IMR-90 (cell line): ENCODE measurements at places on chromosomes 7 and 10.

DNA sequence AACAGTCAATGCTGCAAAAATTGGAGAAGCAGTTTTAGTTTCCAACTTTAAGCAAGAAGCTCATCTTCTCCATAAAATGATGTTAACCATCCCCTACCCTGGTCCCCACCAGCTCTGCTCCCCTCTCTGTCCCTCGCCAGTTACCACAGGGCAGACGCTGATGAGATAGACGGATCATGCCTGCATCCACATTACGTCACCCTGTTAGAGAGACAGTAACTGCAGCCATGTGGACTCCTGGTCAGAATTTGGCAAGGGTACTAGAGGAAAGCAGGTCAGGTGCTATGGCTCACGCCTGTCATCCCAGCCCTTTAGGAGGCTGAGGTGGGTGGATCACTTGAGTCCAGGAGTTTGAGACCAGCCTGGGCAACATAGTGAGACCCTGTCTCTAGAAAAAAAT is 81.9 kb upstream of the FZD8 start:
- no peak for DNase-seq

DNA sequence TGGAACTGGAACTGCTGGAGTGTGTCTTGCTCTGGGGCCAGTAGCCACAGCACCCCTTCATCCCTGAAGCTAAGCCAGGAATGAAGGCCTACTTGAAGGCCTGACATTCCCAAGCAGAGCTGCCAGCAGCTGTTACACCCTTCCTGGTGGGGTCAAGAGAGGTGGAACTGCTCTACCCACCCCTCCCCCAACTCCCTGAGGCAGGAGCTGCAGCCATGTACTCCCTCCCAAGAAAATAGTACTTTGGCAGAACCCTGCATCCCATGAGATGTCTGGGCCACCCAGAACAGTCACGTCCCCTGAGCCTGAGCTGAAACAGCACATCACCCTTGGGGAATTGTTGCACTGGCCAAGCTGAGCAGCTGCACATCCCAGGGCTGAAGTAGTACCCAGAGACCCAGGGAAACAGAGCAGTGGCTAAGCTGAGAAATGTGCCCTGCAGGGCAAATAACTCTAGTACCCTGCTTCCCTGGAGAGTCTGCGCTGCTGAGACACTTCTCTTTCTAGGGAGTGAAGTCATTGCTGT is 63.4 kb upstream of the PLA2G12B start:
- no peak for DNase-seq

GRCh38 chr7:116111475-116111874 is 80.9 kb upstream of the TFEC start:
- DNase-seq = no peak

DNA sequence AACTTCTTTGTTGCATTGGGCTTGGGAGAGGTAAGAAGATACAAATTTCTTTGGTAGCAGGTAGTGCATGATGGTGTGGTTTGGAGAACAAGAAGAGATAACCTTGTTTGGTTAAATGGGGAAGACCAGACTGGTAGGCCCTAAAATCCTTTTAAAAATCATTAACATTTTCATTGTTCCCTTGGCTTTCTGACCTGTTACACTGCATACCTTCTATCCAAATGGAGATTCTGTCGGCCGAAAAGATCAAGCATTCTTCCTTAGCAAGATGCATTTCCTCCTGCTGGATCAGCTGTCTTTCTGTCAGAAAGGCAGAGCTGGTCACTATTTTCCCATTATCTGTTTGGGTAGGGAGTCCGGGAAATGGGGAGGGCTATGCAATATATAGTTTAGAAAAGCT is 33.7 kb downstream of the AGK start:
- no peak for DNase-seq

DNA sequence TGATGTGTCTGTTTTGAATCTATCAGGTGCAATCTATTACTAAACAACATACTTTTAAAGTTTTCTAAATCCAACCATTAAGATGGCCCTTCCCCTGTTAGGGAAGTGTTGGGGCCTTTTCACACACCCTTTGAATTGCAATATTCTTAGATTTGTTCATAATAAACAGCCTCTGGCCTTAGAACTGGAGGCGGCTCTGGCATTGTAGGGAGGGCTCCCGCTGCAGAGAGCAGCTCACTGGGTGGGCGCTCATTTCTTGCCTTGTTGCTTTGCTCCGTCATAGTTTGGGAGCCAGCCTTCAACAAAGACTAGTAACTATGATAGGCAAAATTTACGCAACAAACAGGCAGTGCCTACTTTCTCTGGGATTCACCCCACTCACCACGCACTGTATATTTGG is 4.2 kb upstream of the HOXA10 start:
- no peak for DNase-seq

- DNase-seq = no peak
Measured at GRCh38 chr10:48707472-48707871, 22.8 kb downstream of the WDFY4 start.

- no peak for DNase-seq
Measured at GRCh38 chr7:112868609-112869008, 78.4 kb upstream of the TMEM168 start.

GRCh38 chr10:102401735-102402511 is 6.4 kb downstream of the NFKB2 start:
- DNase-seq = peak; percentile 50

DNA sequence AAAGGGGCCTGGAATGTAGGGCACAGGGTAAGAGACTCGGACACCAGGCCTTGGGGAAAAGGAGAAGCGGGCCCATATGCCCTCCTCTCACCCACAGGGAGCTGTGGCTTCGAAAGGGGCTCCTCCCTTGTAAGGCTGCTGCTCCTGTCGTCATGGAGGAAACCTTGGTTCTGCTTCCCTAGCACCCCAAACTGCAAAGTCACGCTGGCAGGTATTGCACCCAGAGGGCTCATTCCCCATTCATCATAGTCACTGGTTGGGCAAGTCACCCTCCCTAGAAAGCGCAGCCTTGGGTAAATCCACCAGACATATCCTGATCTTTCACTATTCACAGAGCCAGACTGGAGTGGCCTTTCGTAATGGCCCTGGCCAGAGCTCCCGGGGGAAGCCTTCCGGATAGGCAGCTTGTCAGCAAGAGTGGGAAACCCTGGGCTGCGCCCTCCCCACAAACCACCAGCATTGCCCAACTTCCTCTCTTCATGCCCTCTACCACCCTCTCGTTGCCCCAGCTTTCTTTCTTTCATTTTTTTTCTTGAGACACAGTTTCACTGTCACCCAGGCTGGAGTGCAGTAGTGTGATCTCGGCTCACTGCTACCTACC is 121.0 kb downstream of the HIP1 start:
- no peak for DNase-seq

DNA sequence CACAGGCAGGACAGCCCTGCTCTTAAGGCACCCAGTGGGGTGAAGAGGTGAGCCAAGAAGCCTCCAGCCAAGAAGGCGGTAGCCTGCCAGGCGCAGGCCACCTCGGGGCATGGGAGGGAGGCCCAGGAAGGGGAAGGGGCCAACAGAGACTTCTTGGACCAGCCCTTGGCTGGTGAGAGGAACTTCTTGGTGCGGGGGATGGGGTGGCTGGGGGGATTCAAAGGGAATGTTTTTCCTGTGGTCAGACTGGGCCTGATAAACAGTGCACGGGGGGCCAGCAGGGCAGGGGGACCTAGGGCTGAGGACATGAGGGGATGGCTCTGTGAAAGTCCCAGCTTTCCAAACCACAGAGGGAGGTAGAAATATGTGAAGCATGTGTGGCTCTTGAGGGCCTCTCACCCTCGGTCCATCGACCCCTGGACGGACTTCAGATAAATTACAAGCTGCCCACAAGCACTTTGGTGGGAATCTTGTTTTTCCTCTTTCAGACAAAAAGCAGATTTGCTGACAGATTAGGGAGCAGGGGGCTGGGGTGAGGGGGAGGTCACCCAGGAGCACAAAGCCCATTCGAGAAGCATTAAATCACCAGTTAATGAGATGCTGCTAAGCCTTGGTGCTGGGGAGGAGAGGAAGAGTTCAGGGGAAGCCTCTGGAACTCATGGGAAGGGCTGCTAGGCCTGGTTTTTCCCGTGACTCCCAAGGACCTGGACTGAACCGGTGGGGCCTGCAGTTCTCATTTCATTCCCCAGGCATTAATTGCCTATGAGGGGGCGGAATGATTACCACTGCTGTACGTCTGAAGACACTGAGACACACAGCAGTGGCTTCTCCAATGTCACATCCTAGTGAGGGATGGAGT is 11.3 kb downstream of the CRYGN start:
- peak; percentile 75 for DNase-seq

DNA sequence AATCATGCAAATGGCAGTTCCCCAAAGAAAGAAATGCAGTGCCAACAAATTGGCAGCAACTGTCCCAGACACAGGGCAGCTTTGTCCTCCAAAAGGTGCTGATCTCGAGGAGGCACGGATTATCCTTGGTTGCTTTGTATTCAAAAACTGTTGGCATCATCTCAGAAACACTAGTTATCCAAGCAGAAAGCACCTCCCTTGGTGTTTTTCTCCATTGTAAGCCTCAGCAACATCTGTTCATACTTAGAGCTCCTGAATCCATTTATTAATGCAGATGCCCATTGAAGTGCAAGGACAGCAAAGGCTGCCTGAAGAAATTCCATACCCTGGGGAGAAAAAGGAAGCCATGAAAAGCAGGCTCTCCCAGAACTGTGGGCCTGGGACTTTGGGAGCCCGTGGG is 1.1 kb upstream of the NPS start:
- no peak for DNase-seq

GRCh38 chr7:120307991-120308545 is 35.1 kb downstream of the KCND2 start:
- DNase-seq = no peak

DNA sequence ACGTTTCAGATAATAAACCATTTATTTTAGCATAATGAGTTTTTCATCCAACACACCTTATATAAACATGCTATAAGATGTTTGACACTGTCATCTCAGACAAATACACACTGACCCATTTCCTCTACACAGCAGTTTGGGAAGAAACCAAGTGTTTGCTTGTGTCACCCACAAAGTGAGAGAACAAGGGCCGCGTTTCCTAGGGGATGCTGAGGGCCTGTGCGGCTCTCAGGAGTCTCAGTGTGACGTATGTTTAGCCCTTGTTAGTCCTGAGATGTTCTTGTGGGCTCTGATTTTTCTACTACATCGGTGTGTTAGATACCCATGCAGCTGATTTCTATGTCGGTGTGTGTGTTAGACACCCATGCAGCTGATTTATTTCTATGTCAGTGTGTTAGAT is 266.3 kb downstream of the DIP2C start:
- no peak for DNase-seq

DNA sequence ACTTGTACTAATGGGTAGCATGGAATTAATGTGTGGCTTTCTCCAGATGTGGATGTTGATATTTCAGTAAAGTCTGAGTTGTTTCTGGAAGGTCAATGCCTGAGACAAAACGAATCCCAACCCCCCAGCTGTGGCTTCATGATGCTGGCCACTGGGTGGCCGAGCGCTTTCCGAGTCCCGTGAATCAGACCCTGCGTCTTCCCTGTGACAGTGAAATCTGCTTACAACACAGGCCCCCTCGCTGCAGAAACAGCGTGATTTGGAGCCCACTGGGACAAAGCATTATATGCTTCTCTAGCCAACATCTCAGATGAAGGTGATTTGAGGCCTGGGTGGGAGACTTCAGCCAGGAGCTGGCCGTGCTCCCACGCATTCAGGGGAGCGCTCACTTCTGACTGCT is 124.7 kb downstream of the WDR37 start:
- no peak for DNase-seq

DNA sequence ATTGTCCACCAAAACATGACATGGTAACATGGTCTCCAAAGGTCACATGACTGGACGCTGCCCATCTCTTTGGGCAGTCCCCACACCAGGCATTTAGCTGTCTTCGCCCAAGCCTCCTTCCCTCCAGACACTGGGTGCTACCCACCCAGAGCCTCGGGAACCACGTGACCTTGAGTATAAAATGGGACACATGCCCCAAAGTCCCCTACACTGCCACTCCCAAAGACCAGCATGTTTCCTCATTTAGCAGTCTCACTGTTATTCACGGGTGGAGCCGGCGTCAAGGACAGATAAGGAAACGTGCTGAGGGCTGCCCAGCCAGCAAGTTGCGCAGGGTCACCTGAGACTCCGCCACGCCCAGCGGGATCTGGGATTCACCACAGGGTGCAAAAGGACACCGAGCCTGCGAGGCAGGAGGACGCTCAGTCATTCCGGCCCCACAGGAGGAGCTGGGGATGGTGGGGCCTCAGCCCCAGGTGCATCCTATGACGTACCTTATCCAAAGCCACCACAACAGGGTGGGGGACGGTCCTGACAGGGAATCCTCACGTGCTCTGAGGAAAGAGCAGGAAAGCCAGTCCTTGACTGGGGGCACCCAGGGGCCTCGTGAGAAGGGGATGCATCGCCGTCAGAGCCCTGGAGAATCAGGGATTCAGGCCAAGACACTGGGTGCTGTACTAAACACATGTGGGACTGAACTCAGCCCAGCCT is 226.9 kb downstream of the TNS3 start:
- DNase-seq = no peak

GRCh38 chr10:131320860-131321604 is 9.5 kb upstream of the TCERG1L start:
- DNase-seq = no peak

DNA sequence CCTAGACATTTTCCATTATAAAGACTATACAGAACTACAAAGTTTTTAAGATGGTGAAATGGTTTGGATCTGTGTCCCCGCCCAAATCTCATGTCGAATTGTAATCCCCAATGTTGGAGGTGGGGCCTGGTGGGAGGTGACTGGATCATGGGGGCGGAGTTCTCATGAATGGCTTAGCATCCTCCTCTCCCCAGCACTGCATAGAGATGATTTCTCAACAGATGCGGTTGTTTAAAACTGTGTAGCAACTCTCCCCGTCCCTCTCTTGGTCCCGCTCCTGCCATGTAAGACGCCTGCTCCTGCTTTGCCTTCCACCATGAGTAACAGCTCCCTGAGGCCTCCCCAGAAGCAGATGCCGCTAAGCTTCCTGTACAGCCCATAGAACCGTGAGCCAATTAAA is 1.6 kb downstream of the FAM133B start:
- DNase-seq = no peak

GRCh38 chr10:115879372-115880089 is 393.5 kb downstream of the GFRA1 start:
- no peak for DNase-seq

- DNase-seq = no peak
Measured at GRCh38 chr10:124993736-124994451, 52.0 kb downstream of the ZRANB1 start.

DNA sequence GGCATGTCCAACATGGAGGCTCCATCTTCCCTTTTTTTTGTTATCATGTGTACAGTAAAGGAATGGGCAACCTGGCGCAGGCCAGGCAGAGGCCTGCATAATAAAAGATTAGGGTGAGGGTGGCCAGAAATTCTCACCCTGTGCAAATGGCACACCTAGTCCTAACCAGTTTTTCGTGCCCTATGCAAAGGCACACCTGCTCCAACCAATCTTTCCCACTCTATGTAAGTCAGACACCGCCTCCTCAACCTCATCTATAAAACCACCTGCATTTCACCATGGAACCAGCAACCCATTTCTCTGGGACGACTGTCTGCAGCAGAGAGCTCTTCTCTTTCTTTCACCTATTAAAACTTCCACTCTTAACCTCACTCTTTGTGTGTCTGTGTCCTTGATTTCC is 16.1 kb downstream of the TBATA start:
- no peak for DNase-seq
